ENCODE measurements at places on chromosomes 7 and 10. TPM values are rescaled to one million over a fixed set of nuclear protein-coding genes. Genes with fewer than 3 reads are reported as not detected.

DNA sequence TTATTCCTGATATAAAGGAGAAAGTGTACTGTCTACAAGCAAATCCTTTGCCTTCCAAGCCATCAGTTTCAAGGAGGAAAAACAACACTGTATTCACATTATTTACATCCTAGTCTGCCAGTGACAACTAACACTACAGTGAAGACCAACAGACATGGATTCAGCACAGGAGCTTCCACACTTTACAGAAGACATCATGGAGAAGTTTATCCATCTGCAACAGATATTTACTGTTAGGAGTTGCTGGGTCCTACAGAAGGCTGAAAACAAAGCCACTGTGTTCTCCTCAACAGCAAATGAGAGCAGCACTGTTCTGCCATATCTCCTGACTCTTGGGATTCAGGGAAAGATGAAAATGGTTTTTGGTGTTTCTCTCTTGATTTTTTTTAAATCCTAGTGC is 31.9 kb downstream of the NAPEPLD start:
- no peak for DNase-seq

DNA sequence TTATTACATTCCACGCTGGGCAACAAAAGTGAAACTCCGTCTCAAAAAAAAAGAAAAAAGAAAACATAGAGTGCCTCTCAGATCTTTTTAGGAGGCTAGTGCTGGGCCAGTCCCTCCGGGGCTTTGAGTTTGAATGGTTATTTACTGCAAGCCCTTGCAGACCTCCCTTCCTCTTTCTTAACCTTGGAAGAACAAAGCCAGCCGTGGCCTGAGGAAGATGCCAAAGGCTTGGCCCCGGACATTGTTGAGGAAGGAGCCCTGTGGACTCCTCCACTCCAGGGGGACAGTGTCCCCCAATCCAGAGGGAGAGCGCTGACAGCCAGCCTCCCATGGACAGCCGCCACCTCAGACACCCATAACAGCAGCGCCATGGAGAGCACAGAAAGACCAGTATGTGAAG is 5.0 kb downstream of the TSPAN33 start:
- DNase-seq, result no peak

DNA sequence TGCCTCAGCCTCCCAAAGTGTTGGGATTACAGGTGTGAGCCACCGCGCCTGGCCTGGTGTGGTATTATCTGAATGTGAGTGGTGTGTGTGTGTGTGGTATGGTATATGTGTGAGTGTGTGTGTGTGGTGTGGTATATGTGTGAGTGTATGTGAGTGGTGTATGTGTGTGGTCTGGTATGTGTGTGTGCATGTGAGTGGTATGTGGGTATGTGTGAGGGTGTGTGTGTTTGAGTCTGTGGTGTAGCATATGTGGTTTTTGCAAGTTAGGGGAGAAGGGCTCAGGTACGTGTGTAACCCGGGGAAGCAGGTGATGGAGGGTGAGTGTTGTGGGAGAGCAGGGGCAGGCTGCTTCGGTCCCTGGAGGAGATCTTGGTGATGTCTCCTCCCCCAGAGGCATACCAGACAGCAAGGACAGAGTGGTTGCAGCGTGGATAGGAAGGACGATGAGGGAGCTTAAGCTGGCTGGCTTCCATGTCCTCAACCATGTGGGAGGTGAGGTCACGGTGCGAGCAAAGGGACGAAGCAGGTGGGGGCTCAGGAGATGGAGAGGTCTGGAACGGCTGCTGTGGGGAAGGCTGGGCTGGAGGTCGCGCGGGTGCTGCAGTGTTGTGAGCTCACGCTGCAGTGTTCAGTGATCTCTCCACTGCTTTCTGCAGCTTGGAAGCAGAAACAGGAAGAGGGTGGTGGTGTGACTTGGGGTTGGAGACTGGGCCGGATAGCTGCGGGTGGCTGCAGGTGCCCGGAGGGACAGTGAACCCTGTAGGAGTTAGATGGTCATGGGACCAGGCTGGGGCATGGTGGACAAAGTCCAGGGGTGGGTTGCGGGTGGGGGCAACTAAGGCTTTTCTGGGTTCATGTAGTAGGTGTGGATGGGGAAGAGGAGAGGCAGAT is 5.0 kb downstream of the ZYX start:
- peak; percentile 56 for DNase-seq

DNA sequence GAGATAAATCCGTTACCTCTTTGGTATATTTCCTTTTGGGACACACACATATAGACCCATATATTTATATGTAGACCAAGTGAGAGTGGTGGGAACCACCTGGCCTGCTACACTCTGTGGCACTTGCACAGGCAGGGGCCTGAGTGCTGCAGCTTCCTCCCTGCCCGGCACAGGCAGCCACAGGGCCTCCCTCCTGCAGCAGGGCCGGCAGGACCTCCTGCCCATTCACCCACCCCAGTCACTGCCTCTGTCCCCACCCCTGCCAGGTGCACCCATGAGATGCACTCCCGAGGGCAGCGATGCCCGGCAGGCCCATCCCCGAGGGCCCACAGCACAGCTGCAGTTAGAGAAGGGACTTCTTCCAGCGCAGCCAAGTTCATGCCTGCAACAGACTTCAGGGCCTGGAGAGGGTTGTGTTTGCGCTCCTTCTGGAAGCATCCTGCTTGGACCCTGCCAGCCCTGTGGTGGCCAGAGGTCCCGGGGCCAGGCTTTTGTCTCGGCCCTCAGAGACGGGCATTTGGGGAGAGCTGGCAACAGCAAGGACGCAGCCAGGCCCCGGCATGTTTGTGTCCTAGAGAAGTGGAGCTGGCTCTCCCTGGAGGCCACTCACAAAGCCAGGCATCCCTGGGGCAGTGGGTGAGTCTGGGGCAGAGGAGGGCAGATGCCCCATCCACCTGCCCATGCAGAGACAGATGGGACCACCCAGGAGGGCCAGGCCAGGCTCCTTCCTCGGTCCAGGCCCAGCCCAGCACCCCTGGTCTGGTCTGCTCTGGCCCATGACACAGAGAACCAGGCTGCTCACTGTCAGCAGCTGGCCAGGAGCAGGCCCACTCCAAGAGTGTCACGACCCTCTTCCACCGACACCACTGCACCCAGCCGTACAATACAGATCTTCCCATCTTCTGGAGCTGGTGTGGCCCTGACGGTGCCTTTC is 41.4 kb downstream of the PWWP2B start:
- no peak for DNase-seq

DNA sequence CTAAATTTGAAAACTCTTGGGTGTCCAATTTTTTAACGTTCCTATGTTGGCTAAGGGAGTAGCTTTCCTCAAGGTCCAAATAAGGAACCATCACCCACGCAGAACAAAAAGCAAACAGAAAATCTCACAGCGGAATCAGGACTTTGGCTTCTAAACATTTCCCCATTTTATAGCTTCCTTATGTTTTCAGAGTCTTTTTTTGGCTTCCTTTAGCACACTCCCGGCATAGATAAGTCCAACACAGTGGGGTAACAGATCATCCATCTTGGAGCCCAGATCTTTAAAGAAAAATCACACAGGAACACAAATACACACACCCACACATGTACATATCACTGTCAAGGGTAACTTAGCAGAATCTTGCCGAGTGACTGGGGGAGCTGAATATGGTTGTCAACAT is 4.2 kb upstream of the TCF7L2 start:
- DNase-seq, result no peak

- DNase-seq, result no peak
These were observed 85.4 kb upstream of the SVIL start for GRCh38 chr10:29720149-29720548.

- DNase-seq, result no peak
These were observed 46.8 kb downstream of the ERLIN1 start for GRCh38 chr10:100138921-100139496.

DNA sequence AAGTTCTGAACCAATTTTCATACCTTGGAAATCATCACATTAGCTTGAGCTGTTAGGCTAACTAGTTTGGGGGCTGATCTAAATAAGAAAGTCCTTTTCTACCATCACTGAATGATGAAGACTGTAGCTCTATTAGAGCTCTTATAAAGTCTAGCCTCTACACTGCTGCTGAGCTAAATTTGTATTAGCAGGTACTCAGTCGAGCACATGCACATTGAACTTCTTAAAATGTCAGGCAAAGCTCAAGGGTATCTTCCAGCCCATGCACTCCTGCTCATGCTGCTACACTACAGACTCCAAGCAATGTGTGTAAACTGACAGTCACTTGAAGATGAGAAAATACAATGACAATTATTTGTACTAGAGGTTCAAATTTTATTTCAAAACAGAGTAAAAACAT is 158.8 kb upstream of the TMEM229A start:
- no peak for DNase-seq

DNA sequence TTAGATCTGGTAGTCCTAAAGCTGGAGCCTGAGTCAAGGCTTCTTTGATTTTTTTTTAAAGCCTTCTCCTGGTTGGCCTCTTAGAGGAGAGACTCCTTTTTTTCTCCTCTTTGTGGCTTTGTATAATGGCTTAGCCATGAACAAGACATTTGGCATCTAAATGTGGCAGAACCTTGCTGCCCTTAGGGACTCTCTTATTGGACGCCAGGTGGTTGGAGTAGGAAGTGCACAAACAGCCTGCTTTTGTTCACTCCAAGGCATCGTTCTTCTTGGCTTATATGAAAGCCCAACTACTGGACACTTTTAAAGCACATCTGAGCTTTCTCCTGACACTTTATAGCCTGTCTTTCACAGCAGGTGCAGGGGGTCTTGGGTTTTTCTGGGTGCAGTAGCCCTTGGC is 25.0 kb downstream of the ZPBP start:
- DNase-seq, result peak; percentile 41

- DNase-seq, result no peak
These were observed 217.6 kb downstream of the USP6NL start for GRCh38 chr10:11393858-11394257.

DNA sequence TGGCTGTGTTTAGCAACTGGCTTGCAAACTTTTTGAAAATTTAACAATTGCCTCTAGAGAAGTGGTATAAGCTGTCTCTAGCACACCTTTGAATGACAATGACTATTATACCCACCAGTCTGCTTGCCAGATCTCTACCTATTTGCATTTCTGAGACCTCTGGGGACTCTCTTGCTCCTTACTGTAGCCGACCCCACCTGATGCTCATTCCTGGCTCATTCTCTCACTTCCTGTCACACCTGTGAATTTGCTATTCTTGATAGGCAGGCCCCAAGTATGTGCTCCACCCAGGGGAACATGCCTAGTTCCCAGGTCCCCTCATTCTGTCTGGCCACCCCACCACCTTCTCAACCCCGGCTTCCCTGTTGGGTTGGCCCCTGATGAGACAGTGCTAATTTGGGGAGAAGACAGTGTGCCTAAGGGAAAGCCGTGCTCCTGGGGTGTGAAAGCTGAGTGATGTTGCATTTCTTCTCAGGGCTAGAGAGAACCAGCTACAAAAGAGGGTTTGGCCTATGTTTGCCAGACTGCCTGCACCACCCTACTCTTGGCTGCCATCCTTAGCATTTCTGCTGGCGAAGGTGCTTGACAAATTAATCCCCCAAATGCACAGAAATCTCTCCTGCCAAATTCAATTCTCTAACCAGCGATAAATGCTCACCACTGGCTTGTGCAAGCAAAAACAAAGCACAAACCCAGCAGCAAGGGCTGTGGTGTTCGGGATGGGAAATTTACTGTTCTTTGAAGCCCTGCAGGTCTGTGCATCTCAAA is 138.2 kb downstream of the RPS24 start:
- DNase-seq, result no peak

DNA sequence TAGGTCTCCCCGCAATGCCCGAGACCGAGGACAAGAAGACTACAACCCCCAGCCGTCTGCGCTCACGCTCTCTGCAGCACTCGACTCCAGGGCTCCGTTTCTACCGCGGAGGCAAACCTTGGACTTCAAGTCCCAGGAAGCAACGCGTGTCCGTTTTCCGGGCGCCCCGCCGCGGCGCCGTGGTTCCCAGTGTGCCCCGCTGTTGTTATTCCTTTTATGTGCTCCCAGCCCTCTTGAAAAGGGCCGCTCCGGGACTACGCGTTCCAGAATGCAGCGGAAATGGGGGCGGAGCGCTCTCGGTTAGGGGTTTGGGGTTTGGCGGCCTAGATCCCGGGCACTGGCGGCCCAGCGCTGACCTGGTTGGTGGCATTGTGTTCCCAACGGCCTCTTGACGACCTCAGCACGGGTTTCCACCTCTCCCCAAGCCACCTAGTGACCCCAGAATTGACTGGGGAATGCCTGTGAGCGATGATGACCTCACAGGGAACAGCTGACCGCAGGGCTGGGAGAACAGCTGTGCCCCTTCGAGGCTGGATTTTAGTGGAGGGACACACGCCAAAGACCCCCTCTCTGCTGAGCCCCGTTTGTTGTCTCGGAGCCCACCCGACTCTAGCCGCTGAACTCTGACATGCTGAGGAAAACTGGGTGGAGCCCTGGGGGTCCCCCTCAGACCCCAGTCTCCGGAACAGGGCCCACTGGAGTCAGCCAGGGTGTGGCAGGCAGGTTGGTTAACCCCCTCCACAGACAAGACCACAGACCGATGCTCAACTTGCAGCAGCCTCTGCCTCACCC is 488 bp upstream of the CDK5 start:
- peak; percentile 98 for DNase-seq

GRCh38 chr7:66894463-66895080 is 26.5 kb upstream of the TMEM248 start:
- peak; percentile 27 for DNase-seq

GRCh38 chr10:58444321-58444720 is 59.1 kb downstream of the TFAM start:
- no peak for DNase-seq

DNA sequence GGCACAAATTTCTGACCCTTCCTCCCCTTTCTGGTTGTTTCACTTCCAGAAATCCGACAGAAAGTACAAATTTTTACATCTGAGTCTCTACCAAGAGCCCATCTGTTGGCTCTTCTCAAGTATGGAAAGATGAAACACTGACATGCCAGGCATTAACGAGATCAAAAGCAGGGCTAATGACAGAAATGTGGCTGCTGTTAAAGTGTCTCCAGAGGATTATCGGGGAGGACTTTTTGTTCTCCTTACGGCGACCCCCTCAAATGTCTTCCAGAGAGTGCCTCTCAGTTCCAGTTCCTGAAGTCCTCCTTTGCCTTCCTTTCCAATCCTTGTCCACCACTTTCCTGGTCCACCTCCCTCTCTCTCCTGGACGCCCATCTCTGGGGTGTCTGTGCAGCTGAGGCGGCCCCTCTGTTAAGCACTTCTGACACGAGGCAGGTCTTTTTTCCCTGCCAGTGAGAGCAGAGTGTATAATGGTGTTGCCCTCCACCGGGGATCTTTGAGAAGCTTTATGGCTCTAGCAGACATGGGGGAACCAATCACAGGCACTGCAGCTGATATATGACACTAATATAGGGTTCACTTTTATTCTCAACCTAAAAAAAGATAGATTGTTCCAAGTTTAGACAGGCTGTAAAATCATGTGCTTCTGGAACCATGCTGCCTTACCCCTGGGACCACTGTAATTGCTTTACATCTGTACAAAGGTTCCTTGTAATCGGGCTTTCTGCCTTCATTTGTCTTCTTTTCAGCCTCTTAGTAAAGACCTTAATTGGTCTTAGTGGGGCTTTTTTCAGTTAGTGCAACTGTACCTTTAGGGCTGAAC is 757.1 kb downstream of the AUTS2 start:
- no peak for DNase-seq

- DNase-seq, result no peak
These were observed 55.4 kb downstream of the CALD1 start for GRCh38 chr7:134834689-134835462.

The ZCCHC24 gene
- 0.53 TPM for total RNA-seq

The SDK1 gene
- total RNA-seq, result 1.1 TPM

The SPDYE1 gene
- total RNA-seq, result not detected

The NKX1-2 gene
- not detected for total RNA-seq

The ALOX5 gene
- 0.26 TPM for total RNA-seq

The TMEM270 gene
- total RNA-seq, result not detected

The SMKR1 gene
- 2.7 TPM for total RNA-seq

The NPTX2 gene
- total RNA-seq, result not detected

All from activated CD4-positive, alpha-beta T cell treated with anti-CD3 and anti-CD28 coated beads for 36 hours (primary cell).